ENCODE measurements at places on chromosomes 6 and 20. TPM values are rescaled to one million over a fixed set of nuclear protein-coding genes. Genes with fewer than 3 reads are reported as not detected.

DNA sequence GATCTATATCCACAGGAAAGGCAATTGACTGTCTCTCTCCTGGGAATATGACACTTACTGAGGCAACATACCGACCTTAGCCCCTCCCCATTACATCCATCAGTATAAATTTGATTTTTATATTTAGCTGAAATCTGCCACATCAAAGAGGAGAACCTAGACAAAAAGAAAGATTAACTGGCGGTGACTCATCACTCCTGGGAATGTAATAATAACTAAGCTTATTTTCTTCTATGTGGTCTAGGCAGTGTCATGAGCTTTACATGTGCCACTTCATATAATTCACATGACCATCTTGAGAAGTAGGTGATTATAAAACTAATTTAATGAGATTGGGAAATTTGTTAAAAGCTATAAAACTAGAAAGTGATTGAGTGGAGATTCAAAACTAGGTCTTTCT is 520.0 kb upstream of the HS3ST5 start:
- DNase-seq, result no peak

- DNase-seq, result peak; percentile 73
Measured at GRCh38 chr6:30883685-30884520, at the start of gene DDR1. TSS of gene DDR1 (plus strand) at chr6:30884519. CDS start at chr6:30888730, 4,211 bp downstream.

GRCh38 chr20:5918856-5919625 is 31.3 kb downstream of the TRMT6 start:
- no peak for DNase-seq

DNA sequence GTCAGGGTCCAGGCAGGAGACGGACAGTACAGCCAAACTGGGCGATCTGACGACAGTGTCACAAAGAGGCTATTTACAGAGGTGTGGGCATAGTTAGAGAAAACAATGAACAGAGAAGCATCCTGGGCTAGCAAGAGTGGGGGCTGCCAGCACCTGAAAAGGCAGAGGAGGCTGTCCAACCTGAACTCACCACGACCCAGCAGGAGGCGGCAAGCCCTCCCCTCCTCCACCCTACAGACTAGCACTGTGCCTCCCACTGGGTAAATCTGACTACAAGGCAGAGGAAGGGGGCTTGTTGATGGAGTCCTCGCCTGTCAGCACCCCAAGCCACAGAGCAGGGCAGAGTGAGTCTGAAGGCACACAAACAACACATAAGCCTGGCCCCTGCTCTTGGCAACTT is 52.8 kb upstream of the CDYL start:
- no peak for DNase-seq

ISM1 gene
- 0.75 TPM for total RNA-seq

PRSS16 gene
- 0.23 TPM for total RNA-seq

Measured in heart right ventricle (tissue), 16 donors.